Anterior cingulate cortex (tissue), 58 donors: ENCODE measurements at places on chromosomes 11 and 22.

- DNase-seq: no peak
Measured at GRCh38 chr11:70076461-70076931, 1.6 kb upstream of the ANO1 start.

DNA sequence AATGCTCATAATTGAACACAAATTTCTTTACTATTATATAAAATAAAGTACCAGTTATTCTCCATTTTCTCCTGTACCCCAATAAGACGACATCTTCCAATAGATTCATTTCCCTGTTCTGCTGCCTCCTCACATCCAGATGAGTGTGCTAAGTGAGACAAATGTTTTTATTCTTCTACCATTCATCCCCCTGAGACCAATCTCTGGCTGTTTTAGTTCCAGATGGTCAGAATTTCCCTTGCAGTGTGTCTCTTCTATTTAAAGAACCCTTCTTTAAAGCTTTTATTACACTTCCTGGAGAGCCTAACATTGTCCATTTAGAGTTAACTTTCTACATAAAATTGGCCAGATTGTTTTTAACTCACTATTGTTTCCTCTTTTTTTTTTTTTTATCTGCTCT is 41.2 kb upstream of the GLYATL1 start:
- DNase-seq: no peak

DNA sequence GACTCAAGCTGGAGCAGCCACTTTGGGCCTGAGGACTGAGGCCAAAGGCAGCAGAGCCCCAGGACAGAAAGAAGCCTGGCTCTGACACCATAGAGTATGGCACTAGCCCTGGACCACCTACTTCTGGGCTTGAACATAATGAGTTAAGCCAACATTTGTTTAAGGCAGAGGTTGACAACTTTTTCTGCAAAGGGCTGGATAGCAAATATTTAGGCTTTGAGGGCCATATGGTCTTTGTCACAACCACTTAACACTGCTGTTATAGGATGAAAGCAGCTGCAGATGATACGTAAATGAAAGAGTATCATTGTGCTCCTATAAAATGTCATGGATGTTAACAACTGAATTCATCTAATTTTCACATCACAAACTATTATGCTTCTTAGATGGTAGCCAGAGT is 16.6 kb downstream of the OSBP start:
- no peak for DNase-seq

- no peak for DNase-seq
Measured at GRCh38 chr11:123409456-123410217, 20.4 kb upstream of the GRAMD1B start.

DNA sequence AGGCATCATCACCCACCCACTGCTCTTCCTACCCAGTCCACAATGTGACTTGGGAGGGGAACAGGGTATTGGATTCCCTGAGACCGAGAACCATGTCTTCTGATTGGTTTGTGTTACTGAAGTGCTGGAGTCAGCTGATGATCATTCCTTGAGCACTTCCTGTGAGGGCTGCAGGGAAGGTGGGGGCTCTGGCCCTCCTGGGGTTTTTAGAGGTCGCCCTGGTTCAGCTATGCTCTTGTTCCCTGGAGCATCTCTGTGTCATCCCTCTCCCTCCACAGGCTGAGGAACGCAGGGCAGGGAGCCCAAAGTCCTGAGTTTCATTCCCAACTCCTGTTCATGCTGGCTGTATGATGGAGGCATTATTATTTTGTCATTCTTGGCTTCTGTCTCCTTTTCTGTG is 6.7 kb downstream of the ZC3H7B start:
- no peak for DNase-seq

DNA sequence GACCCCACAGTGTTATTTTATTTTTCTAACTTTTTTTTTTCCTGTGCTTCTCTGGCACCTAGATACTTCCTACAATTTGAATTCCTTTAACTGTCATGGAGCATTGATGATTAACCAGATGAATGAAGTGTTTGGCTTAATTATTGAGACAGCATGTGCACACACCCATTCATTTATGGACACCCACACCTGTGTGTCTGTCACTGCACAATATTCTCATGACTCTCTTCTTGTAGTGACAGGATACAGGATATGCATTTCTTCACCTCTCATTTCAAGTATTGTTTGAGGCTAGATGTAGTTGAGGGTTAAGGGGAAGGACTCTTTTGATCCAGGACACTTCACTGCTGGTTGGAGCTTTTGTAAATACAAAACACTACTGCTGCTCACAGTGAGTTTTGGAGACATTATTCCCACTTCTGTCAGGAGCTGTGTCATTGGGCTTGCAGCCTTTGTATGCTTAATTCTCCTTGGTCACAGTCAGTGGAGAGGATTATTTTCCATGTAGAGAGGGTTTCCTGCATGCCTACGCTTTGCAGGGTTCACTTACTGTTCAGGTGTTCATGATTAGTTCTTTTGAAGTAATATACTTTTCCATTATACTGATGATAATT is 33.5 kb downstream of the SPECC1L start:
- DNase-seq: no peak

- DNase-seq: no peak
Measured at GRCh38 chr22:37033605-37034430, 14.3 kb downstream of the MPST start.

GRCh38 chr11:68763181-68763721 is 11.9 kb upstream of the TESMIN start:
- DNase-seq: no peak

DNA sequence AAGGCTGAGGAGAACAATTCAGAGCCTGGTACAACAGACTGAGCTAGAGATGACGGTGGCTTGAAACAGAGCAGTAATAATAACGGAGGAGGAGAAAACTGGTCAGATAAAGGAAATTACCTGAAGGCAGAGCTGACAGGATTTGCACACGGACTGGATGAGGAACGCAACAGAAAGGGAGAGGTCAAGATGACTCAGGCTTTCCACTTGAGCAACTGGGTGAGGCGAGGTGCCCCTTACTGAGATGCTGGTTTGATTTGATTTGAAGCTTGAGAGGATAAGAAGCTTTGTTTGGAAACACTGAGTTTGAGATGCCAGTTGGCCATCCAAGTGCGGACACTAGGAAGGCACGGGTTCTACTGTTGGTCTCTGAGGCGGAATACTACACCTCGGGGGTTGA is 35.4 kb upstream of the NRIP3 start:
- DNase-seq: no peak

GRCh38 chr22:17845327-17845726 is 71.1 kb upstream of the BID start:
- DNase-seq: no peak

DNA sequence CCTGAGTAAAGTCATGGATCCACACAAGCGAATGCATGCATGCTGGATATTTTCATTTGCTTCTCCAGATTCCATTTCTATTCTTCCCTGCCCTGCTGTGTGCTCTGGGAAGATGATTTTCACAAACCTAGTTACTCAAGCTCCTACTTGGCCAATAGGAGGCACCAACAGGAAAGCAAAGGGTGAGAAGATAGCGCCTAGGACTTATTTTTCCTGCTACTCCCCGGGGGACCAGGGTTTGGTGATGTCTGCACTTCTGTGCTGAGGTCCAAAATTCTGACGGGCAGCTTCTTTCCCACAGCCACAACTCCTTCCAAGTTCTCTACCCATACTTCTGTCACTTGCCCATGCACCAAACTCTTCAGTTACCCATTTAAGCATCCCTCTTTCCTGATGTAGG is 509.3 kb upstream of the TENM4 start:
- no peak for DNase-seq

DNA sequence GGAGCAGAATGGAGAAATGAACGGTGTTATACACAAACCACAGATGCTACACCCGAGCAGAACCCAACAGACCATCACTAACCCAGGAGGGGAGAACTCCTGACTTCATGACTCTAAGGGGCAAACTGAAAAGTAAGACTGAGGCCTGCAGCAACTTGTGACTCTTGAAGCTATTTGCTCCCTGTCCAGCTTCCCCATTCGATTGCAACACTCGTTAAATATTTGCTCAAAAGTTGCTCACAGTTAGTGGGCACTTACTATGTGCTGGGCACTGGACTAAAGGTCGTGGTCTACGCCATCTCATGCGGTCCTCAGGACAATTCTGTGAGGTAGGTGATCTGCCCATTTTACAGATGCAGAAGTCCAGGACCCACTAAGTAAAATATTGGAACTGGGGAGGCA is 9.5 kb upstream of the ADA2 start:
- no peak for DNase-seq

DNA sequence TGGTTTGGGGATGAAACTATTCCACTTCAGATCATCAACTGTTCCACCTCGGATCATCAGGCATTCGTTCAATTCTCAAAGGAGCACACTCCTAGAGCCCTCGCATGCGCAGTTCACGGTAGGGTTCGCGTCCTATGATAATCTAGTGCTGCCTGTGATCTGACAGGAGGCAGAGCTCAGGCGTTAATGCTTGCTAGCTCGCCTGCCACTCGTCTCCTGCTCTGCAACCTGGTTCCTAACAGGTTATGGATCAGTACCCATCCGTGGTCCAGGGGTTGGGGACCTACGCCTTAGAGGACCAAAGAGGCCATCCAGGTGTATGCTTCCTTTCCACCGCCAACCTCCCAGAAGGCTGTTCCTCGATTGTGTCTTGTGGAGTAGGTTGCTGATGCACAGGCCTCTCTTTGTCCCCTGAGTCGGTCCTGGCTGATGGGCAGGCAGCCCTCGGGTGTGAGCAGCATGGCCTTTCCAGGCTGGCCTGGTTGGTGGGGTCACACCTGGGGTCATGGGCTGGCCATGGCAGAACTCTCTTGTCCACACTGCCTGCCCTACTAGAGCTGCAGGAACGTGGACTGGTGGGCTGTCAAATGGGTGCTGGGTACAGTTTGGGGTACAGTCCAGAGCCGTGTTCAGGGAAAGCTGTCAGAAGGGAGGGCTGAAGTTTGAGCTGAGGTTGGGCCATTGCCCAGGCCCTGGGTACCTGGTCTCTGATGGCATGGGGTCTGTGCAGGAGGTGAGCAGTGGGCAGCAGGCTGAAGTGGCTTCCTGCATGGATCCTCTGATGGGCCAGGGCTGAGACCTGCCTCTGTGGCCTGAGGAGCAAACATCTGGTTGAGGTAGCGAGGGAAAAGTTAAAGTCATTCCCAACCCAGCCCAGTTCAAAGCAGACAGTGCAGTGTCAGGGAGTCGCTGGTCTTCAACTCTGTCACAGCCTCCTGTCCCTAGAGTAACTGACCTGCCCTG is 11.1 kb downstream of the PRDM11 start:
- DNase-seq: no peak

DNA sequence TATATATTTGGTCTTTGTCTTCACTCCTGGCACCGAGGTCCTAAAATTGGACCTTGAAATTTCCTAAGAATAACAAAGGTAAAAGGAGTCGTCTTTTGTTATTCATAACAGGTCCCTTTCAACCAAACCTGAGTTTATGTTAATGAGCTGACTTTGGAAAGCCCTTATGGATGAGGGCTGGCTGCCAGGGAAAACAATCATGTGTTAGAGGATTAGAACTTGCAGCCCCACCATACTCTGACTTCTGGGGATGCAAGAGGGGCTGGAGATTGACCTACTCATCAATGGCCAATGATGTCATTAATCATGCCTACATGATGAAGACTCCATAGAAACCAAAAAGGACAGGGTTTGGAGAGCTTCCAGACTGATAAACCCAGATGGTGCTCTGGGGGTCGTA is 118.9 kb downstream of the MRTFA start:
- no peak for DNase-seq

DNA sequence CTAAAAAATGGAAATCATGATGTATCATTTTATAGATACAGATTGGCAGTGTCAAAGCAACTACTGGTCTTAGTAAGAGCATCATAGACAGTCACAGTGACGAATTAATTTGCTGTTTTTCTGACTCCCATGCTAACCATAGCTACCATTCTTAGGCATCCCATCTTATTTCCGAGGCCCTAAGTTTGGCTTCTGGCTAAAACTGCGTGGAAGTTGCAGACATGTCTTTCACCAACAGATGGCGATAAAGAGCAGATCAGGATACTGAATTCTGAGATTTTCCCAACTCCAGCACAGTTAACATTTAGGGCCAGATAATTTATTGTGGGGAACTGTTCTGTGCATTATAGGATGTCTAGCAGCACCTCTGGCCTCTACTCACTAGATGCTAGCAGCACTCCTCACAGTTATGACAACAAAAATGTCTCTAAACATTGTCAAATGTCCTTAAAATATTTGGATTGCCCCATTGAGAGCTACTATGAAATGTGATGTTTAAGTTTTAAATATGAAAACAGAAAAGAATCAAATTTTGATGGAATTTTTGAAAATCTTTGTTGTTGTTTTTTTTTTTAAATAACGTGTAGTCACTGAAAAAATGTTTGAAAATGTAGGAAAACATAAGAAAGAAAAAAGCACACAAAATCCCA is 16.3 kb downstream of the OR2AG2 start:
- no peak for DNase-seq

GRCh38 chr22:37599153-37599552 is 9.5 kb upstream of the GGA1 start:
- no peak for DNase-seq

- DNase-seq: no peak
Measured at GRCh38 chr11:26584818-26585217, 12.8 kb upstream of the MUC15 start.

- no peak for DNase-seq
Measured at GRCh38 chr11:17633279-17633986, 85.9 kb upstream of the MYOD1 start.

DNA sequence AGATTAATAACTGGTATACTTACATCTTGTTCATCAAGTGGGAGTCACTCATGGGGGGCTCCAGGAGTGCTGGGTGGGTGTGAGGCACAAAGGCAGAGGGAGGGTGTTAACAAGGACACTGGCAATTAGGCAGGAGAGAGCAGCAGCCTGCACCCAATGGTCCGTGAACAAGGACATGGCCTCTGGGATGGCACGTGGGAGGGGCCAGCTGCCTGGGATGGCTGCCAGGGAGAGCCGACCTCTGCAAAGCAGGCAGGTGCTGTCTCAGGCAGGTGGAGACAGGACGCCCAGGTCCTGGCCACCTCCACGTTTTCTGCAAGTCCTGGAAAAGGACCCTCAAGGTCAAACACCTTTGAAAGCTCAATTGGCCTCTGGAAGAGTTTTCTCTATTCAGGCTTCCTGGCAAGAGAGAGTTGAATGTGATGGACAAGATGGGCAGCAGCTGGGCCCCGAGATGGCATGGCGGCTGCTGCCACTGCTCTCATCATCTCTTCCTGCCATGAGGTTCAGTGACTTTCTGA is 257.1 kb downstream of the BUD13 start:
- DNase-seq: no peak

GRCh38 chr22:40345271-40345670 is 1.0 kb upstream of the ADSL start:
- no peak for DNase-seq

GRCh38 chr11:83601201-83601913 is 315.2 kb upstream of the CCDC90B start:
- no peak for DNase-seq

- no peak for DNase-seq
Measured at GRCh38 chr22:43843783-43844530, 18.4 kb downstream of the SULT4A1 start.
